Activated naive CD4-positive, alpha-beta T cell treated with anti-CD3 and anti-CD28 coated beads for 36 hours (primary cell): ENCODE measurements at places on chromosomes 13 and 19. TPM values are rescaled to one million over a fixed set of nuclear protein-coding genes. Genes with fewer than 3 reads are reported as not detected.

- DNase-seq, result peak; percentile 21
Observed at GRCh38 chr19:29576046-29576606, 30.0 kb upstream of the POP4 start.

DNA sequence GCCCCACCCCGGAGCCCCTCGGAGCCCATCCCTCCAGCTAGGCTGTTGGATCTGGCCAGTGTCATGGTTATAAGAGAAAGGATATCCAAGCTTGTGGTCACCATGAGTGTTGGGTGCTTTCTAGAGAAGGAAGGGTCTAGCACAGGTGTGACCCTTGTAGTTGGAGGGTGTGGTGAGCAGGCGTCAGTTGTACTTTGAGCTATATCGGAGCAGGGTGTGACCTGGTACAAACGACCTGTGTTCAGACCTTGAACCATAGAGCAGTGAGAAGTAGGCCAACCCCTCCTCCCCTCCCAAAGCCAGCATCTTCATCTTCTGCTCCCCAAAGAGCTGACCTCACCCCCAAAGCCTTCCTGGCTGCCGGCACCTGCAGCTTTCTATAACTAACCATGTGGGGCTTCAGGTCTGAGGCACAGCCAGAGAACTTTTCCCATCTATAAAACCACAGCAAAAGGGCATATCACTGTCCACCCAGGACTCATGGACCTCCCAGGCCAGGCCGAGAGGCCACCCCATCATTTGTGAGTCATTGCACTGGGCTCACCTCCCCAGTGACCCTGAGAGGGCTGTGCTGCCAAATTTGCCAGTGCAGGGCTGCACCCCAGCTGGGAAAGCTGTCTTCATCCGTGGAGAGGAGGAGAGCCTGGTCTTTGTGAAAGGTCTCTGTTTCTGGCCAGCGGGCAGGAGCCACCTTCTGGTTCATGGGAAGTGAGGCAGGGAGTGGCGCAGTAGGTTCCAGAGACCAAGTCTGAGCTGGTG is 14.2 kb downstream of the RAB8A start:
- no peak for DNase-seq

DNA sequence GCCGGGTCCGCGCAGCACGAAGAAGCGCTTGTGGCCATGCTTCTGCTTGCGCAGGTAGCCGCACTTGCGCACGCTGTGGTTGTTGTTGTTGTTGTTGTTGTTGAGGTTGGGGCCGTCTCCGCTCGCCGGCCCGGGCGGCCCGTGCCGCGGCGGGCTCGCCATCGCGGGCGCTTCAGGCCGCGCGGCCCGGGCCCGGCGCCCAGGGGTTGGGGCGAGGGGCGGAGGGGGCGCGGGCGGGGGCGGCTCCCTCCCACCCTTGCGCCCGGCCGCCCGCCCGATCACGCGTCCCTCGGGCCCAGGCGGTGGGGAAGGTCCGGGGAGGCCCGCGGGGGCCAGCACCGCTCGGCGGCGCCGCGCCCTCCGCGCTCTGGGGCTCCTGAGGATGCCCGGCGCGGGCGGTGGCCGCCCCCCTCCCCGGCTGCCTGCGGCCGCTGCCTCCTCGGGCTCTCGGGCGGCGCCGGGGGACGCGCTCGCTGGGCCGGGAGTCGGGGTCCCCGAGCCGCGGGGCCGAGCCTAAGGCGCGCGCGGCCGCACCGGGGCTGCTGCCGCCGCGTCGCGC is 412 bp downstream of the IRS2 start:
- DNase-seq, result no peak

- DNase-seq, result peak; percentile 24
Observed at GRCh38 chr19:58328999-58329398, 2.2 kb downstream of the ZSCAN22 start.

- no peak for DNase-seq
Observed at GRCh38 chr13:99489028-99489427, 12.2 kb upstream of the TM9SF2 start.

GRCh38 chr13:24124789-24125476 is 35.6 kb upstream of the SPATA13 start:
- DNase-seq, result no peak

- peak; percentile 93 for DNase-seq
Observed at GRCh38 chr19:6737873-6738786, 750 bp upstream of the GPR108 start.

GRCh38 chr13:77507931-77508776 is 27.4 kb upstream of the SCEL start:
- no peak for DNase-seq

GRCh38 chr13:40185414-40185813 is 481.0 kb downstream of the FOXO1 start:
- no peak for DNase-seq

DNA sequence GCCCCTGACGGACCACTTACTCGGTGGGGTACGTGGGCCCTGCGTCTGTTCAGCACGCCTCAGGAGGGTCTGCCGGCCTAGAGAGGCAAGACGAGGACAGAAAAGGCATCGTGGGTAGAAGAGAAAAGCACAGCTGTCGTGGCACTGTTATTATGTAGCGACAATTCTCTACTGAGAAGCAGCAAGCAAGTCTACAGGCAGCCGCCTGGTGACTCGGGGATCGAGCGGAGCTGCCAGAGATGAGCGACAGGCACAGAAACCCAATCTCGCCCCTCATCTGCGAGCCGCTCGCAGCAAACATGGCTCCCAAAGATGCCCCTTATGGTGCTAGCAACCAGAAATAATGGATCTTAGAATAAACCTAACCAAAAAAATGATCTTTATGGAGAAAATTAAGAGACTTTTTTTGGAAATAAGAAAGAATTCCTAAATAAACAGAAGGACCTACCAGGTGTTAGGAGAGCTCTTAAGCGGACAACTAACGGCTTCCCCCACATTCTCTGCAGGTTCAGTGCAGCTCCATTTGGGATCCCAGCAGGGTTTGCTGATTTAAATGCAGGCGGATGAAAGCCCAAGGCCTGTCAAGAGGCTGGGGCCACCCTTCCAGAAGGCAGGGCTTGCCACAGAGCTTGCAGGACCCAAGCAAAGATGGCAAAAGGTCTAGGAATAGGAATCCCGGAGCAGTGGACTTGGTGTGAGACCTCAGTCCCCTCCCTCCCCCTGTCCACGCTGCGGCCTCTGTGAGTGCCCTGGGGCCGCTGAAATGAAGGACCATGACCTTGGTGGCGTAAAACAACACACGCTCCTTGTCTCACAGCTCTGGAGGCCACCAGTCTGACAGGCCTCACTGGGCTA is 152.6 kb downstream of the KDM4B start:
- DNase-seq, result no peak

GRCh38 chr19:1469255-1470054 is 9.6 kb downstream of the C19orf25 start:
- no peak for DNase-seq

DNA sequence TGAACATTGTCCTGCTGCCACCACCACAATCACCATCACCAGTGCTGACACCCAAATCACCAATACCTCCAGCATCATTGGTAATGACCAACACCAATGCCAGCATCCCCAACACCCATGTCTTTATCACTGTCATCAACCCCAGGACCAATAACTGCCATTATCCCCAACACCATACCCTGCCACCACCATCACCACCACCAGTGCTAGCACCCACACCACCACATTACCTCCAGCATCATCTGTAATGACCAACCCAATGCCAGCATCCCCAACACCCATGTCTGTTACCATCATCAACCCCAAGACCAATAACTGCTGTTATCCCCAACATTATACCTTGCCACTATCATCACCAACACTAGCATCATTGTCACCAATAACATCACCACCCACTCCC is 2.6 kb downstream of the LGI4 start:
- DNase-seq, result no peak

The UBE2L5 gene
- not detected for total RNA-seq
